ENCODE measurements at places on chromosomes 4 and X.
A peak's percentile ranks its signal among the peaks of the same experiment; 100 is the strongest.

DNA sequence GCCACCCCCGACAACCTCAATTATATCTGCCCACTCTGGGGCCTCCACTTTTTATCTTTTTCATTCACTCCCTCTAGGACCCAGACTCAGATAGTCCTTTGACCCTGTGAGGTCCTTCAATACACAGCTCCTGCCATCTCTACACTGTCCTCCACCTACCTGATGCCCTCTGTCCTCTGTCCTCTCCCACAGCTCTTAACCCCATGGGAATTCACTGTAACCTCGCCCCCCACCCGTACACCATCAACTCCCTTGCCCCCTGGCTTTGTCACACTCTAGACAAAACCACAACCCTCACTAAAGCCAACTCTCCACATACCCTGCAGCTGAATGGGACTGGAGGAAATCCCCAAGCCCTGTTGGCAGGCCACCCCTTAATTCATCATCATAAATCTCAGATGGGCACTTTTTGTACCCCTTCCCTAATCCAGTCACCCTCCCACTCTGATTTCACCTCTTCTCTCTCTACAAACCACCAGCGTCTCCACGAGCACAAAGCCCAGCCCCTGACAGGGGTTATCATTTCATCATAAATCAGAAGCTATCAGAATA is 52.3 kb upstream of the ENPP6 start:
- DNase-seq: no peak

DNA sequence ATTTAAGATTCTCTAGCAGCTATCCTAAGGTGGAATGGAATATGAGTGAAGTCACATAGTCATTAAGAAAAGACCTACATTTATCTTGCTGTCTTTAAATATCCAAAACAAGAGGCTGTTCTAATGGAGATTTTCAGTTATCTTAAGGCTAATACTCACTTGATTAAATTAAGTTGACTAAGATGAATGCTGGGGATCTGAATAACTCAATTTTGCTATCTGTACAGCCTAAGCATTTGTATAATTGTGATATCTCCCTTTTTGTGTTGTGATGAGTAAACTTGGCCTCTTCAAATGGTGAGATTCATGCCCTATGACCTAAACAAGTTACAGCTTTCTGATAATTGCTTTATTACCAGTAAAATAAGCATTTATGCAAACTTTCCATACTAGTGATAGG is 13.6 kb upstream of the GUCY1A1 start:
- no peak for DNase-seq

- DNase-seq: peak; percentile 58
Measured at GRCh38 chrX:38233891-38234667, 13.4 kb upstream of the SRPX start.

DNA sequence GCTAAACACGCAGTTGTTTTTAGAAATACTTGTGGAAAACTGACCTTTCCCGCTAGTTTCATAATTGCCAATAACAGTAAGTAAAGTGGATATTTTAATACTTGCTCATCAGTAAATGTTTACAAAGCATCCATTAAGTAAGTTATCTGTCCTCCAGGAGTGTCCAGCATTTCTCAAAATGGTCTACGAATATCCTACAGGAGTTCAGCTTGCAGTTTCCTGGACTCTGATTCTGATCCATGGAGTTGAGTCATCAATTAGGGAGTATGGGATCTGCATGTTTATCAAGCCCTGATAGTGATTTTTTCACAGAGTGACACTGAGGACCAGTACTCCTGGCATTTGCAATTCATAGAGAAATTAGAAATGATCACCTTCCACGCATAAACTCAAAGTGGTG is 325.2 kb upstream of the AADAT start:
- no peak for DNase-seq

DNA sequence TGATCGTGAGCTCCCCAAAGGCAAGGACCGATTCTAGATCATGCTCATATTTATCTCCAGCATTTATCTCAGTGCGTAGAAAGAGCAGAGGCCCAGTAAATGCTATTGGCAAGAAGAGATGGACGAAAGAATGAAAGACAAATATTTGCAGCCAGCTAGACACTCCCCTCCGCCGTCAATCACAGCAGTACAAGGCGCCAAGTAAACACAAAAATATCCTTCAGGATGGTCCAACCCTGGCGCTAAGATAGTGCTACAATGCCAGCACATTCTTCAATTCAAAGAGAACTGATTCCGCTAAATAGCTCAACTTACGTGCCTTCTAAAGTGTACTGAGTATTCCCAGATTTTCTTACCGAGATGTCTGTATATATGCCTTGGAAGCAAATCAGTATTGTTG is 114.5 kb downstream of the DDX53 start:
- DNase-seq: no peak

GRCh38 chr4:105620640-105621323 is 68.4 kb downstream of the ARHGEF38 start:
- DNase-seq: peak; percentile 10

DNA sequence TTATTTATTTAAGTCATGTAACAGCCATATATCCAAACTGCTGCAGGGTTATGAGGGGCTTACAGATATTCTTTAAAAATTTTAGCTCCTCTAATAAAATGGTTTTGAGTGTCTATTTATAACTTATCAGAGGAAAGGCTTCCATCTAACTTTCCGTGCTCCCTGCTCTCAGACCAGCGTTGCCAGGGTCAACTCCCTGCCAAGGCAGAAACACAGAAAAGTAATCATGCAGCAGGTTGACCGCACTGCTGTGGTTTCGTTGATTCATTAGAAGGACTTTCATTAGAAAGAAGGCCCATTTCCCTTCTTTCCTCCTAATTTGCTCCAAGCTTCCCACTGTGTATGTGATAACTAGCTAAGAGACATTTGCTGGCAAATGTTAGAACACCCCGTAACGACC is 33.9 kb downstream of the BCLAF3 start:
- peak; percentile 19 for DNase-seq

- no peak for DNase-seq
Measured at GRCh38 chrX:149982310-149982709, 44.0 kb upstream of the EOLA2 start.

- no peak for DNase-seq
Measured at GRCh38 chr4:150150629-150151062, 72.4 kb downstream of the DCLK2 start.

DNA sequence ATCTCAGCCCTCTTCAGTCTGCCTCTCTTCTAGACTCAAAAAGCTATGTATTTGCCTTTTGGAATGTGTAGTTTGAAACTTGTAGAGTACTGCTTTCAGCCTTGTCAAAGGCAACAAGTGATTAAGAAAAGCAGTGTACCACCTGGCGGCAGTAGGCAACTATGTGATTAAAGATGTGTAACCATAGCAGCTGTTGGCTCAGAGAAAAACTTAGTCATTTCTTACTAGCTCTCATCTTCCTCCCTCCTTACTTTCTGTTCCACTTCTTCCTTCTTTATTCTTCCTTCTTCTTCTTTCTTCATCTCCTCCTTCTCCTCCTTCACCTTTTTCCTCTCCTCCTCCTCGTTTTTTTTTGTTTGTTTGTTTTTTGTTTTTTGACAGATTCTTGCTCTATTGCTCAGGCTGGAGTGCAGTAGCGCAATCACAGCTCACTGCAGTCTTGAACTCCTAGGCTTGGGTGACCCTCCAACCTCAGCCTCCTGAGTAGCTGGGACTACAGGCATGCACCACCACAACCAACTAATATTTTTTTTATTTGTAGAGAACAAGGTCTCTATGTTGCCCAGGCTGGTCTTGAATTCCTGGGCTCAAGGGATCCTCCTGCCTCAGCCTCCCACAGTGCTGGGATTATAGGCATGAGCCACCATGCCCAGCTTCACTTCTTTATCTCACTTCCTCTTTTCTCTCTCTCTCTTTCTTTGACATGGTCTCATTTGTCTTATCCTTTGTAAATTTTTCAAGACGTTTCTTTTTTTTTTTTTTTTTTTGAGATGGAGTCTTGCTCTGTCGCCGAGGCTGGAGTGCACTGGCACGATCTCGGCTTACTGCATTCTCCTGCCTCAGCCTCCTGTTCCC is 32.6 kb downstream of the ABHD18 start:
- DNase-seq: peak; percentile 12

DNA sequence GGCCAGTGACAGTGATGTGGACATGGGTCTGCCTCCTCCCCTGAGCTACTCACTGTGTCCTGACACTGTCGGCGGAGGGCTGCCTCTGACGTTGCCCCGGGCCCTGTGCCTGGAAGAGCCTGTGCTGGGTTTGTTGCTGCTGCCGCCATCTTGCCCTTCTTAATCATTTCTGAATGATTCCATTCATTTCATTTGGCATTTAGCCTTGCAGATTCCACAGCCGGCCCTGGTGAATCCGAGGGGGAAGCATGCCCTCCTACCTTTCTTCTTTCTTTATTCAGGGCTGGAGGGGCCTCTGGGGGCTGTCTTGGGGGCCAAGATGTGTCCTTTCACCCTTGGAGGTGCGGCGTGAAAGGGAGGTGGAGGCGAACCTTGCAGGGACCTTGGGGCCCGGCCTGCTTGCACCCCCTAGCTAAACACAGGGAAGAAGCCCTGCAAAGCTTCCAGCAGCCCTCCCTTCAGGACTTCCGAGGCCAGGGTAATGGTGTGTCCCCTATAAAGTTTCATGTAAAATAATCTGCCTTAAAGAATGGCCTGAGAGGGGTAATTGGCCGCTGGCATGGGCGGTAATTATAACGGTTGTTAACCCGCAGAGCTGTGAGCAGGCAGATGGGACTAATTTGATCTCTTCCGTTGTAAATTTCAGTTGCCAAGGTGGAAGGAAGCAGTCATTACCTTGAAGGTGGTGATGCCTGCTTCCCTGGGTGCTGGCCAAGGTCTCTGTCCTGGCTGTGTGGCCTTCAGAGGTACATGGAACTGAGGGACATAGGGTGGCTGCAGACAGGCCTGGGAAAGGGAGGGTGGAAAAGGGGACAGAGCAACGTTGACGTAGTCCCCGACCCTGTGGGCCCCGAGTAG is 92.3 kb downstream of the PSAPL1 start:
- DNase-seq: no peak

DNA sequence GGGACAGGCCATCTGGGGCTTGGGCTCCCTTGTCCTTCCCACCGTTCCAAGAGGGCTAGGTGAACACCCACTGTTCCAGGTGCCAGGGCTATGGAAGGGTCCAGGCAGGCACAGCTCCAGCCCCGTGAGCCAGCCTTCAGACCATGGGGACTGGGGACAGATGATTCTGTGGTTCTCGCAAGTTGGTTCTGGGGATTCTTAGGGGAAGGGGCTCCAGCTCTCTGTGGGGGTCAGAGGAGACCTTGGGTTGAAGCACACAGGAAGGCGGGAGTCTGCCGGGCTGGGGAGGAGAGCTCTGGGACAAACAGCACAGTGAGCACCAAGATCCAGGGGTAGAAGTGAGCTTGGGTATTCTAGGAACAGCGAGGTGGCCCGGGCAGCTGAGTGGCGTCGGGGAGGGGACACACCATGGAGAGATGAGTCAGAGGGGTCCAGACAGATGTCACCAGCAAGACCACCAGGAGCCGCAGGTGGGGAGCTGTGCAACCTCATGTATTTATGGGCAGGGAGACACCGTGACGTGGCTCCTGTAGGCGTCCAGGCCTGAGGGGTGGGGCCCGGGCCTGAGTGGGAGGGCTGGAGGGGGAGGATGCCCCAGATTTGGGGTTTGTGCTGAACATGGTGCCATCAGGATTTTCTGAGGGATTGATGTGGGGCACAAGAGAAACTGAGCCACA is 48.8 kb upstream of the HMX1 start:
- peak; percentile 1 for DNase-seq

- no peak for DNase-seq
Measured at GRCh38 chrX:122667667-122668066, 516.4 kb upstream of the GRIA3 start.

GRCh38 chrX:100647095-100647494 is 3.1 kb downstream of the SRPX2 start:
- DNase-seq: peak; percentile 29

GRCh38 chrX:17919896-17920446 is 58.9 kb upstream of the RAI2 start:
- DNase-seq: no peak

DNA sequence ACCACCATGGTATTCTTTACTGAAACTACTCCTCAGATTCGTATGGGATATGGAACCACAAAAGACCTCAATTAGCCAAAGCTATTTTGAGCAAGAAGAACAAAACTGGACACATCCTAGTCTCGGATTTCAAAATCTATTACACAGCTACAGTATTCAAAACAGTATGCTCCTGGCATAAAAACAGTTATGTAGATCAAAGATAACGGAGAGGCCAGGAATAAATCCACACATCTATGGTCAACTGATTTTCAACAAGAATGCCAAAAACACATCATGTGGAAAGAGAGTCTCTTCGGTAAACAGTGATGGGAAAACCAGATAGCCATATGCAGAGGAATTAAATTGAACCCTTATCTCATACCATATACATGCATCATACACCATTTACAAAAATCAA is 155.3 kb downstream of the SPCS3 start:
- DNase-seq: no peak

- DNase-seq: peak; percentile 85
Measured at GRCh38 chr4:150283689-150284088, 205.4 kb downstream of the DCLK2 start.

DNA sequence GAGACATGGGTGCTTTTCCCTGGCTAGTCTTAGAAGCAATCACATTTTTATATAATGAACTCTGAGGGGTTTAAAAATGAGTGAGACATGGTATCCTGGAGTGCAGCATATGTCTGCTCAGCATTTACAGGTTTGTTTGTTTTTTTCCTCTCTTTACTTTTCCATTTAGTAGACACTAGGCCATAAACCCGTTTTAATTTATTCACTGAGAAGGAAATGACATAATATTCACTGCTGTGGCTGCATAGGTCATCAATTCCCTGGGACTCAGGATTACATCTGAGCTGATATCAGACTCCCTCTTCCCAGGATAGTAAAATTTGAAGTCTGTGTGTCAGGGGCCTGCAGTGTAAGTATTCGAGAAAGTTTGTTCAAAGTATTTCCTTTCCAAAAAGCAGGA is 178.9 kb upstream of the SPRY1 start:
- no peak for DNase-seq

GRCh38 chrX:49263631-49264030 is 879 bp downstream of the FOXP3 start:
- no peak for DNase-seq

- DNase-seq: peak; percentile 49
Measured at GRCh38 chr4:119559044-119559647, 69.5 kb downstream of the PDE5A start.

GRCh38 chrX:75421688-75422230 is 101.1 kb downstream of the ZDHHC15 start:
- DNase-seq: no peak

DNA sequence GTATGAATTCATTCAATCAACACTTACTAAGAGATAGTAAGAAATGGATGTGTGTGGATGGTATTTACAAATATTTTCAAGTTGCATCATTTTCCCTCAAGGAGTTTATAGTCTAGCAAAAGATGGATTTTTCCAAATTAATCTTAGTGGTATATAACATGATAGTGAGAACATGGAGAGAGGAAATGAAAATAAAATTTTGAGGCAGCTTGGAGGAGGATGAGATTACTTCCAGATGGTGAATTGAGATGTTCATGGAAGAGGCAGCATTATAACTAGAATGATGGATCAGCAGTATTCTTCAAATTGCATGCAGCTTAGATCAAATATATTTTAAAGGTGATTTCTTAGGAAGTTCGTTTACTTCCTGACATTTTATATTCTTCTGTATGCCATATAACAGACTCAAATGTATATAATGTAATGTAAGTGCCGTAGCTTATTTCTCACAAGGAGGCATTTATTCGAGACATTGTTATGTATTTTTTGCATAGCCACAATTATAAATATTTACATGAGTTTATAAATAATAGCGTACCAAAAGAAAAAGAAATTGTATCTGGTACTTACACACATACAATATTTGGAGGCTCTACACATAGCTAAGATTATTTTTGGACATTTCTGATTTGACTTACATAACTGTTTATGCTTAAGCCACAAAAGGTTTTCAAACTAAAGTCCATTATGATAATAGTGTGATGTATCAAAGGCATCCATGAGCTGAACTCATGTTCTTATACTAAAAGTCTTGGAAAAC is 439.4 kb downstream of the SPRY1 start:
- DNase-seq: no peak

- DNase-seq: no peak
Measured at GRCh38 chrX:134883137-134883700, 107.6 kb upstream of the SMIM10 start.

All from AG08395 (cell line).